ENCODE measurements at places on chromosomes 4 and X. TPM values are rescaled to one million over a fixed set of nuclear protein-coding genes. Genes with fewer than 3 reads are reported as not detected.

DNA sequence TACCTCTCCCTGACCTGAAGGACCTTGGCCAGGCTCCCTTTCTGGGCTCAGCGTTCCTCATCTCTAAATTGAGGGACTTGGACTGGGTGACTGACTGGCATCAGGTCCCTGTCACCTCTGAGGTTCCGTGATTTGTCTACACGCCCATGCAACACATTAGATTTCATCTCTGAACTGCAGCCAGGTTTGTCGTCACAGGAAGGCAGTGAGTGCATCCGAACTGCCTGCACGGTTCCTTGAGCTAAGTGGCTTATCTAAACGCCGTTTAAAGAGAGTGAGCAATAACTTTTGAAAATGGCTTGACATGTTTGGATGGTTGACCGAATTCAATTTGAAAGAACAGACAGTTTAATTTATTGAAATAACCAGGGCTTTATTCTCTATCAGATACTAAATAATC lies 70.1 kb downstream of the PCYT1B start:
- no peaks in the 10 kb centered on the region for H3K4me1 ChIP-seq
- DNase-seq: no peak
- no peak overlapping the region for H3K4me3 ChIP-seq
- no peaks in the 10 kb centered on the region for H3K36me3 ChIP-seq
- H3K27ac ChIP-seq: no peak overlapping the region

The SYN1 gene
- 1.0 TPM for total RNA-seq

DNA sequence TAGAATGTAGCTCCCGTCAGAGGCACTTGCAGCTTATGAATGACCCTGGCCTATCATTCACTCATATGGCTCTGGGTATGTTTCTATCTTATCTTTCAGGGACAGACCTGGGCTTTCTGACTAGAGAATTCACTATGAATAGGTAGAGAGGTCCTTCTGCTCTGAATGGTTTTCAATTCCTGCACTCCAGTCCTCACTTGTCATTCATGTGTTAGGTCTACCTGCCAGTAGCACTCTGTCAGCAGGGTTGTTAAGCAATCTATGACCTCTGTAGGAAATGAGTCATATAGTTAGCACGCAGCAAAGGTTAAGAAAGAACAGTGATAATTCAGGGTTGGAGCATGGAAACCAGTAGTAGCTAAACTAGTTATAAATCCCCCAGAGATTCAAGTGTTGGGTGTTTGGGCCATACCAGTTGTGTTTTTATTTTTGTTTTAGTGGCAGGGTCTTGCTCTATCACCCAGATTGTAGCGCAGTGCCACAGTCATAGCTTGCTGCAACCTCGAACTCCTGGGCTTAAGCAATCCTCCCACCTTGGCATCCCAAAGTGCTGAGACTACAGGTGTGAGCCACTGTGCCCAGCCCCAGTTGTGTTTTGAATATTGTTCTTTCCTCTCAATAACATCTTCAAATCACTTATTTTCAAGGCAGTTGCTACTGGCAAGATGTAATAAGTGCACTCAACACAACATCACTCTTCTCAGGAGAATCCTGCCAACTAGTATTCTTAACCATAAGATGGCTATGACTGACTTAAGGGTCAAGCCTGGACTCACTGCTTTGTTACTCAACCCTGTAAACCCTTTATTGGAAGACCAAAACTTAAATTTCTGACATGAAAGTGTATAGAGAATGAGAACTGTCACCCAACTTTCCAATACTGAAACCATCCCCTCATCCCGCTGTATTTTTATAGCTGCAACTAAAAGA lies 25.1 kb downstream of the ARL13A start:
- H3K36me3 ChIP-seq: no peaks in the 10 kb centered on the region
- no peak overlapping the region for H3K4me3 ChIP-seq
- H3K4me1 ChIP-seq: no peaks in the 10 kb centered on the region
- H3K27ac ChIP-seq: no peak overlapping the region

GRCh38 chr4:6964858-6965257 lies 55.2 kb downstream of the TBC1D14 start:
- no peak overlapping the region for H3K27ac ChIP-seq
- no peaks in the 10 kb centered on the region for H3K36me3 ChIP-seq
- H3K4me3 ChIP-seq: no peak overlapping the region
- DNase-seq: no peak
- H3K4me1 ChIP-seq: peaks cover 4% of the 10 kb centered on the region

The MYOZ2 gene
- total RNA-seq: not detected

GRCh38 chr4:91751961-91752360 lies 551.8 kb upstream of the GRID2 start:
- no peaks in the 10 kb centered on the region for H3K36me3 ChIP-seq
- DNase-seq: no peak
- no peak overlapping the region for H3K4me3 ChIP-seq
- no peak overlapping the region for H3K27ac ChIP-seq
- no peaks in the 10 kb centered on the region for H3K4me1 ChIP-seq
- no peaks in the 10 kb centered on the region for H3K27me3 ChIP-seq
